NCI-H69 (cell line): ENCODE measurements at places on chromosomes 7 and 10.

DNA sequence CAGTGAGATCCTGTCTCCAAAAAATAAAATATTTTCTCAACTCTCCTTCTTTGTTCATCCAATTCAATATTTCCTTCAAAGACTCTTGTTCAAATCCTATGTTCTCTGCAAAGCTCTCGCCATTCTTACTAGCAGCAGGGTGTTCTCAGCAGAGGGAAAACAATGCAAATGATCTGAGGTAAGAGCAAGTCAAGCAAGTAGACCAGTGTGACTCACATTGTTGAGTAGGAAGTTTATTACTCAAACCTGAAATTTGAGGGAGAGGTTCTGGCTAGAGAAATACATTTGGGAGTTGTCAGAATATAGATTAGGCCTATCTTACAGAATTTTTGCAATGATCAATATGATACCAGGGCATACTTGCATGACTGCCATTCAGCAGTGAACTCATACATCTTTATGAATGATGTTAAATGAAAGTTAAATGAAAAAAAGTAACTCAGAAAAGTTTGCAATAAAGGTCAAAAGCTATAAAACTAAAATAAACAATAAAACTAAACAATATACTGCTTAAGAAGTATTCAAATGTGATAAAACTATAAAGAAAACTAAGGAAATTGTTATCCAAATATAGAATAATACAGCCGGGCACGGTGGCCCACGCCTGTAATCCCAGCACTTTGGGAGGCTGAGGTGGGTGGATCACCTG is 5.8 kb downstream of the IDE start:
- DNase-seq = no peak

DNA sequence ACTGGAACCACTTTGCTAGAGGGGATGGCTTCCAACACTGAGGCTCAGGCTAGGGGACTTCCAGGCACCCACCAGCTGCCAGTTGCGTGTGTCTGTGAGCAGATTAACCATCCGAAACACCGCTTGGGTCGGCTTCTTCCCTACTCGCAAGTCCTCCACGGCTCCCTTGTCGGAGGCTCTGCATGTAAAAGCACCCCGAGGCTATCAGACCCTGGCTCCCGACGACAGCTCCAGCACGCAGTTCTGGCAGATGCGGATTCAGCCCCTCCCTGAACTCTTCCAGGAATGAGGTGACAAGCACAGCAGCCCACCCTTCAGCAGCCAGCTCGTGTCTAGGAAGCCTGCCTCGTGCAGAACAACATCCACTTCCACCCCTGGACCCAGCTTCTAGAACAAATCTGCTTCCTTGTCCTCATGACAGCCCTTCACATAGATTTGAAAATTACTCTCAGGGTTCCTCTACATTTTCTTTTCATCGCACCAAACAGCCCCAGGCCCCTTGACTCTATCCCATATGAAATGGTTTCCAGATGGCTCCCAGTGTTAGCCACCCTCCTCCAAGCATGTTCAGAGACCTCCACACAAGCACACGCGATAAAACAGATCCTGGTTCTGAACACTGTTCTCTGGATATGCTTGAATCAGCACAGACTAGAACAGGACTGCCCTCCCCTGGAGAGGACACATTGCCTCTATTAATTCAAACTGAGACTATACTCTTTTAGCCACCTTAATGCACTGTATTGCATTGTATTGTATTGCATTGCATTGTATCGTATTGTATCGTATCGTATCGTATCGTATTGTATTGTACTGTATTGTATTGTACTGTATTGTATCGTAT is 44.6 kb downstream of the SLIT1 start:
- no peak for DNase-seq

- DNase-seq = no peak
Measured at GRCh38 chr7:90841759-90842429, 245.8 kb downstream of the CDK14 start.

DNA sequence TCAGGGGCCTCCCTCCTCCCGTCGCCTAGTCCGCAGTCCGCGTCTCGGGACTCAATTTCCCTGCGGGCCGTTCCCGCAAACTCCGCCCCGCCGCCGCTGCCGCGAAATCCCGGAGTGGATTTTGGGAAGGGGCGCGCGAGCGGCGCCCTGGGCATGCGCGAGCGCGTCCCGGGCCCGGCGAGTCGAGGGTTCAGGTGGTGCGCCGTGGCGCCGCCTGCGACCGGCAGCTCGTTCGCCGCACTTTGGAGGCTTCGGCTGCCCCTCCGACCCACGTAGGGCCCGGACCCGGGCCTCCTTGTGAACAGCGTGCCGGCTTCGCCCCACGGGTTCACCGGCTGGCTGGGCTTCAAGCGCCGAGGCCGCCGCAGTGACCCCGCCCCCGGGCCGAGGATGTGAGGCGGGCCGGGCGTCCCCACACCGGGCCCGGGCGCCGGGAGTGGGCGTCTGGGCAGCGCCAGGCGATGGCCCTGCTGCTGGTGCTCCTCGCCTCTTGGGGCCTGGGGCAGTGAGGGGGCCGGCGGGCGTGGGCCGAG is at the start of gene PLEKHA8:
PLEKHA8 (plus strand) TSS at position 197 of the 533 bp plus-strand sequence. CDS start 351 bp downstream, outside the sequence.
- peak; percentile 94 for DNase-seq

- no peak for DNase-seq
Measured at GRCh38 chr10:99358101-99358500, 28.9 kb downstream of the CNNM1 start.

GRCh38 chr7:155229548-155230168 is 68.0 kb upstream of the INSIG1 start:
- no peak for DNase-seq

GRCh38 chr10:12898271-12898670 is 103.2 kb downstream of the CCDC3 start:
- DNase-seq = no peak

GRCh38 chr7:87151002-87151728 is 1.1 kb upstream of the DMTF1 start:
- DNase-seq = peak; percentile 42

DNA sequence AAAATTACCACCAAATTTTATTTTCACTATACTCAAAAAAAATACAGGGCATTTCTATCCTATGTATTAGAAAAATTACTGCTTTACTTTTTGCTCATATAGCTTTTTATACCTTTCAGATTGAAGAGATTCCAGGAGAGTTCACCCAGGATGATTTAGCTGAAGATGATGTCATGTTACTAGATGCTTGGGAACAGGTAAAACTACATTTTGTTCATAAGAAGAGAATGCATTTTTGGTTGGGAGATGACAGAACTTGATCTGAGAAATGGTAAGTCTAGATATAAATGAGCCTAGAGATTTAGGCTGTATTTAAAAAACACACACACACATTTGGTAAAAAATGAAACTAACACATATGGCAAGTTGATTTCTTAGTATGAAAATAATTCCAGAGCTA is 38.1 kb upstream of the ARL4A start:
- DNase-seq = no peak

- peak; percentile 63 for DNase-seq
Measured at GRCh38 chr10:97904018-97904381, 54.4 kb downstream of the GOLGA7B start.

GRCh38 chr7:137269240-137269639 is 74.3 kb downstream of the PTN start:
- DNase-seq = no peak

GRCh38 chr7:115548756-115549155 is 481.8 kb downstream of the TFEC start:
- DNase-seq = no peak

DNA sequence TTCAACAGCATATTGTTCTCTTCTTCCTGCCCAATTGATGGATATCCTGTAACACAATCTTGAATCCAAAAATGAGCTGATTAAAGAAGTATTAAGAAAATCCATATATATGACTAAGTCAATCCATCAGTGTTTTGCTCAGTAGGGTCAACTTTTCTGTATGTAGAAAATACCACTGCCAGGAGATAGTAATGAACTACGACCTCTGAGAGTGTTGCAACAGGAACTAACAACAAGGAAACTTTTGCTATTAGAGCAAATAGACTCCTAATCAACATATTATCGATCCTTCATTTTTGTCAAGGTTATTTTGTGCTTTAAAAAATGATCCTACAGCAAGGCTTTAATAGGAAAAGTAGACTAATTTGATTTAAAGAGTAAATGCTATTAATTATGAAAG is 405.3 kb upstream of the ETV1 start:
- DNase-seq = no peak

- no peak for DNase-seq
Measured at GRCh38 chr10:51846856-51847506, 147.6 kb upstream of the CSTF2T start.

GRCh38 chr7:158101821-158102450 is 485.7 kb downstream of the PTPRN2 start:
- DNase-seq = no peak

DNA sequence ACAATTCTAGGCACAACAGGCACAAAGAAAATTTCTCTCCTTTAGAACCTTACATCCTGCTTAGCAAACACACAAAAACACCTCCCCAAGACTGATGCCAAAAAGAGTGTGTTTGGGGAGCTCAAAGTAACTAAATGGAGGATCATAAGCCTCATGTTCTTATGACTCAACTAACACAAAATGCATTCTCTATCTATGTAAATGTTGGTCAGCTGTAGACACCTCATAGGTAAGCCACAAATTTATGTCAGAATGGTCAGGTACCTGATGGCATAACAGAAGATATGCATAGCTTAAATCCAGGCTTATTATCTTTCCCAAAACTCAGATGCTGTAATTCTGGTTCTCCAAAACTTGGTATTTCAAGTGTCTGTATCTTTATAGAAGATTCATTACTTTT is 315.1 kb downstream of the C7orf25 start:
- no peak for DNase-seq

DNA sequence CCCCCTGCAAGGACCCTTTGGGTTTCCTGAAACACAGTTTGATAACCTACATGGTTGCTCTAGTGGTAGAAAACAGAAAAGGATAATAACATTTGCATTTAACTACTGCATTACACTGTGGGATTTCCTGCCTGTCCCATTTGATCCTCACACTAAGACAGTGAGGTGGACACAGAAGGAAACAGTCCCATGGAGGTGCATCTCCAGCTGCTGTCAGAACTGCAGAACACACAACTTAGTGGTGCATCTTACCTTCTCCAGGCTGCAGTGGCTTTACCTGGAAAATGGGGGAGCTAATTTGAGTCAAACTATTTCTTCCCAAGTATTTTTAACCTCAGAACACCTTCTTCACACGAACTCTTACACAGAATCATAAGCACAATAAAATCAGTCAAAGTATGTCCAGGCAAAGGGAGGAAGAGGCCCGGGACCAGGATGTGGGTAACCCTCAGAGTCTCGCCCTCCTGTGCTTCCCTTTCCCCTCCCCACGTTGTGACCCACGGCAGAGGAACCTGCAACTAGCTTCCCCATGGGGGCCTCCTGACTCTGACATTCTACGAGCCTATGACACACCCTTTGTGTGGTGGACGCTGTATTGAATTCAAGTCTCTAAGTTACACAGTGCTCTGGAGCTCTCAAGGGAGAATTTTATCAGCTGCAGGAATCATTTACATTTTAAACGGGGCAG is 33.7 kb downstream of the SCRN1 start:
- DNase-seq = no peak

GRCh38 chr7:142053988-142054387 is 57.5 kb upstream of the MGAM2 start:
- no peak for DNase-seq

- peak; percentile 89 for DNase-seq
Measured at GRCh38 chr7:96663457-96663856, 46.2 kb downstream of the SEM1 start.

GRCh38 chr10:79223091-79224048 is 123.9 kb upstream of the PPIF start:
- DNase-seq = no peak

DNA sequence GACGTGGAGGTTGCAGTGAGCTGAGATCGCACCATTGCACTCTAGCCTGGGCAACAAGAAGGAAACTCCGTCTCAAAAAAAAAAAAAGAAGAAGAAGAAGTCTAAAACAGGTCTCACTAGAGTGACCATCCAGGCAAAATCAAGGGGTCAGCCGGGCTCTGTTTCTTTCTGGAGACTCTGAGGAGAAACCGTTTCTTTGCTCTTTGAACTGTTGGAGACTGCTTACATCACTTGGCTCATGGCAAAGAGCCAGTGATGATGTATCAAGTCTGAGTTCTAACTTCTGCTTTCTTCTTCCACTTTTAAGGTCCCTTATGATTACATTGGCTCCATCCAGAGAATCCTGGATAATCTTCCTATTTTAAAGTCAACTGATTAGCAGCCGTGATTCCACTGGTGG is 306.8 kb downstream of the WDR11 start:
- DNase-seq = no peak

- DNase-seq = no peak
Measured at GRCh38 chr7:138328215-138328614, 131.8 kb upstream of the TRIM24 start.

GRCh38 chr10:84783386-84783785 is 455.0 kb downstream of the CCSER2 start:
- DNase-seq = peak; percentile 85

DNA sequence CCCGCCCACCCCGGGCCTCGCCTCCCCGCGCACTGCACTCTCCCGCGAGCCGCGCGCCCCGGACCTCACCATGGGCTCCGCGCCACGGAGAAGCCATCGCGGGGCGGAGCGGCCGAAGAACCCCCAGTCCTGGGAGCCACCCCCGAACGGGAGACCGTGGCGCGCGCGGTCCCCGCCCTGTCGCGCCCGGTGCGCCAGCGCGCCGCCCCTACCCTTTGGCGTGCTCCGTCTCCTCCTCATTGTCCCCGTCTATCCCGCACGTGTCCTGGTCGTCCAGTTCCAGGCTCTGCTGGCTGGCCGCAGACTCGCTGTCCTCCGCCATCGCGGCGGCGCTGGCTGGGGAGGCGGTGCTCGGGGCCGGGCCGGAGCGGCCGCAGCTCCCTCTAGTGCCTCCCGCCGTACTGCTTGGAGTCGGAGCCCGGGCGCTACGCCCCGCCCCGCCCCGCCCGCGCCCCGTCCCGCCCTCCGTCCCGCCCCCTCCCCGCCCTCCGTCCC is at the start of gene NMT2:
NMT2 (minus strand) TSS at position 403 of the 495 bp plus-strand sequence; CDS start at position 322, 81 bp downstream.
- peak; percentile 93 for DNase-seq

- no peak for DNase-seq
Measured at GRCh38 chr7:6444516-6445269, 3.1 kb downstream of the DAGLB start.

- no peak for DNase-seq
Measured at GRCh38 chr7:39681887-39682441, 58.6 kb downstream of the RALA start.

DNA sequence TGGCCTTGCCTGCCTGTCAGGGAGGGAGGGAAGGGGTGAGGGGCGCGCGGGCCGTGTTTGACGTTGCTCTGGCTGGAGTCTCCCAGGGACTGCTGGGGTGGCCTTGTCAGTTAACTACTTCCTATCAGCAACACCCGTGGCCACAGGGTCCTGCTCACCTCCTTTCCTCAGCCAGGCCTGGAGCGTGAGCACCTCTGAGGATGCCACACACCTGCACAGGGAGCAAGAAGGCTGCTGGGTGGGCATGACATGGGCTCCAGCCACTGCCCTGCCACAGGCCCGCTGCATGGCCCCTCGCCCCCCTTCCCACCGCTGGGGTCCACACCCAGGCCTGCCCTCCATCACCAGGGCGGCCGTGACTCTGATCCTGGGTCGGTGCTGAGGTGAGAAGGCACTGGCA is 212.4 kb downstream of the ELFN1 start:
- DNase-seq = no peak

GRCh38 chr10:18479502-18479901 is 171.9 kb downstream of the NSUN6 start:
- no peak for DNase-seq
